ENCODE measurements at places on chromosomes 16 and 17.

- DNase-seq = no peak
Measured at GRCh38 chr17:2064147-2064489, 9.2 kb downstream of the HIC1 start.

DNA sequence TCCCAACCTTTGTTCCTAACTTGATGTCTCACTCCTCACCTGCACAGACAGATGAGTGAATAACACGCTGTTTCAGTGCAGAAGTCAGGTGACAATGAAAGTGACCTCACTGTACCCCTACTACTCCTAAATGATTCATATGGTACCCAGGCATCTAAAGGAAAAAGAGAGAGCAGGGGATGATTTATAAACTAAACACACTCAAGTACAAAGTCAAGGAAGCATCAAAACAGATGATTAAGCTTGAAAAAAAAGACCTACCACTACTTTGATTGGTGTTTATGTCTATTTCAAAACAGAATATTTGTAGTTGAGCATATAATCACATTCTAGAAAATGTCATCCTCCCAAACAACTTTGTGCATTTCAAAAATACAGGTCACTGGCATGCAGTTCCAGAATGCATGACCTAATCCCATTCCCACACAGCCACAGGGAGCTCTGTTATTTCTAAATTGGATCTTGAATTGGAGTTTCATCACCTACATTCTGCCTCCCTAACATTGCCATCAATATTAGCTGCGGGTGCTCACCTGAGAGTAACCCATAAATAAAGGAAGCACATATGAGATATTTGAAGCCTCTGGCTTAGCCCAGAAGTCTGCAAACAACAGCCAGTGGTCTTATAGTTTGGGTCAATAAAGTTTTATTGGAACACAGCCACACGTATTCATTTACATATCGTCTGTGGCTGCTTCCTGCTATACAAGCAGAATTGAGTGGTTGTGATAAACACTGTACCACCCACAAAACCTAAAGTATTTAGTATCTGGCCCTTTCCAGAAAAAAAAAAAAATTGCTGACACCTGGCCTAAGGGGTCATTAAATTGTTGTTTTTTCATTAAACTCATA is 14.0 kb downstream of the HS3ST3A1 start:
- DNase-seq = no peak

DNA sequence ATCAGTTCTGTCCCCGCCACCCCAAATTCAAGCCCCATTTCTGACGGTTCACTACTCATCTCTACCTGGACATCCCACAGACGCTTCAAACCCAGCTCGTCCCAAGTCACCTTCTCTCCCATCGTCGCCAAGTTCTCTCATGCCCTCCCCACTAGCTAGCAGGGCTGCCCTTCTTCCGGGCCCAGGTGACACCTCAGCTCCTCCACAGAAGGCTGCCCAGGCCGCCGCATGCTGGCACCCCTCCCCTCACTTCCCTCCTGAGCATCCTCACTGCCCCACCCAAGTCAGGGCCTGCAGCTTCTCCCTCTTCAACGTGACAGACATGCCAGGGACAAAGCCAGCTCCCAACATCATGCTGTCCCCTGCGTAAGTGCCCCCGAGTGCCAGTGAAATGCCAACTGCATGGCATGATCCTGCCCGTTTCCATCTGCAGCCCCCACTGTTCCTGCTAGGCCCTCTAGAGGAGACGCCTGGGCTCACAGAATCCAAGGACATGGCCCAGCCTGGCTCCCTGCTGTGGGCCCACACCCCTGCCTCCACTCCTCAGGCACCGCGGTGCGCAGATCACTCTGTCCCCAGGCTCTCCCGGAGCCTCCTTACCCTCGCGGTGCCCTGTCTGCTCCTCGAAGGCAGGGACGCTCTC is 5.9 kb downstream of the CYB561 start:
- DNase-seq = no peak

- no peak for DNase-seq
Measured at GRCh38 chr16:52634104-52634503, 87.2 kb upstream of the TOX3 start.

GRCh38 chr17:75475144-75475835 is 18.9 kb downstream of the TMEM94 start:
- no peak for DNase-seq

DNA sequence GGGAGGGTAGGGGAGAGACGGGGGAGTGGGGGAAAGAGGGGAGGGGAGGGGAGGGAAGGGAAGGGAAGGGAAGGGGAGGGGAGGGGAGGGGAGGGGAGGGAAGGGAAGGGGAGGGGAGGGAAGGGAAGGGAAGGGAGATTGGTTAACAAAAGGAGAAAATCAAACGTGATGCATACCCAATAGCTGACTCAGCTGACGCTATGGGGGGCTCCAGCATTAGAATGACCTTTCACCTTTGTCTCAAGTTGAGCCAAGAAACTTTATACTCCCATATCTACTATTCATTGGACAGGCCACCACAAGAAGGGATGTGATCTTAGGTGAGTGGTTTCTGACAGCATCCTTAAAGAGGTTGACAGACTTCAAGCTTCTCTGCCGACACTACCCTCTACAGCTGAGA is 432.8 kb upstream of the CDH5 start:
- DNase-seq = no peak

DNA sequence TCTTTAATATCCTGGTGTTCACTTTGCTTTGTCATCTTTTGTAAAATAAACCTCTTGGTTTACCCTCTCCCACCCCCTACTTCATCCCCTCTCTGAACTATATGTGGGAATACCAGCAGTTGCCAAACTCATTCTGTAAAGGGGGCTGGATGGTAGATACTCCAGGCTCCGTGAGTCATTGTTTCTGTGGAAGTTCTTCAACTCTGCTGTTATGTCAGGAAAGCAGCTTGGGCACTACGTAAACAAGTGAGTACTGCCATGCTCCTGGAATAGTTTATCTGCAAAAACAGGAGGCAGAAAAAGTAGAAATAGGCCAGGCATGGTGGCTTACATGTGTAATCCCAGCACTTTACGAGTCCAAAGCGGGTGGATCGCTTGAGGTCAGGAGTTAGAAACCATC is 17.6 kb downstream of the MVP start:
- DNase-seq = no peak

DNA sequence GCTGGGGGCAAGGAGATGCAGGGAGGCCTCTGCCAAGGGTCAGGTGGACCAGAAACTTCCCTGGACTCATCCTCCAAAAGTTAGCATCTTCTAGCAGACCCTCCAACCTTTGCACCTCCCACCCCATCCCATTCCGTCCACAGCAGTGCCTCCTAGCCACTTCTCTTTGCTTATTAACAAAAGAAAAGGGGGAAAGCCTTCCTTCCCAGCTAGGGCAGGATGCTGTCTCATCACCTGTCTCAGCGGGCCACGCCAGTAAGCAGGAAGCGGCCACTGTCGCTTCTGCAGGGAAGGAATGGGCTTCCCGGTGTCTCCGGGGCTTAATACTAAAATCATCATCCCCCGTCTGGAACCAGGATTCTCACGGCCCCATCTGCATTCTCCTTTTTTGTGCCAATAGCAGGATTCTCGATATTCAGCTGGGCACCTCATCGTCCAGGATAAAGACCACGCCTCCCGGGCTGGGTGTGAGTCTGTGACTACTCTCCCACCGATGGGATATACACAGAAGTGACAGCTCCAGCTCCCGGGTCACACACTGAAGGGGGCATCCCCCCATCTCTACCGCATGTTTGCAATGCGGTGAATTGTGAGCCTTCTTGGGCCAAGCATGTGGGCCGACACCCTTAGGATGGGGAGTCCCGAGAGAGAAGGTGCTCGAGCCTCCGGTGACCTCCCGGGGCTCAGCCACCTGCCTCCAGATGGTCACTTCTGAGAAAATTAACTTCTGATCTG is 15.5 kb upstream of the RBFOX3 start:
- DNase-seq = no peak

- DNase-seq = no peak
Measured at GRCh38 chr16:18933501-18933900, 7.3 kb upstream of the SMG1 start.

DNA sequence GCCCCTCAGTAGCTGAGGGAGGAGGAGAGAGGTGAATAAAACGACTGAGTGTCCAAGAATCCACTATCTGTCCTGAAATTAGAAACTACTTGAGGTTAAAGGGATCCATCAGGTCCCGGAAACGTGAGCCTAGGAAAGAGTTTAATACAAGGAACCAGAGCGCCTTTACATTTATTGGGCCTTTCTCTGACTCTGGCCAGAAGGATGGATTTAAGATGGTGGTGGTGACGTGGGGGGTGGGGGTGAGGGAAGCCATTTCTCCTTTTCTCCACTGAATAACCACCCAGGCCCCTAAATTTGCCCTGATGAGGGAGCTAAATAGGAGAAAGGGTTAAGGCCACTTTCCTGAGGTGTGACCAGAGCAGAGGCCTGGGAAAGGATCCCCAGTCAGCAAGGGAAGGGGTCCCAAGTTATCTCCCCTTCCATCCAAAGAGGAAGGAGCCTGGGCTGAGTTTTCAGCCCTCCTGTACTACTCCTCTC is 1.0 kb upstream of the HOXB9 start:
- no peak for DNase-seq

- no peak for DNase-seq
Measured at GRCh38 chr17:48618256-48618896, 3.3 kb upstream of the HOXB8 start.

DNA sequence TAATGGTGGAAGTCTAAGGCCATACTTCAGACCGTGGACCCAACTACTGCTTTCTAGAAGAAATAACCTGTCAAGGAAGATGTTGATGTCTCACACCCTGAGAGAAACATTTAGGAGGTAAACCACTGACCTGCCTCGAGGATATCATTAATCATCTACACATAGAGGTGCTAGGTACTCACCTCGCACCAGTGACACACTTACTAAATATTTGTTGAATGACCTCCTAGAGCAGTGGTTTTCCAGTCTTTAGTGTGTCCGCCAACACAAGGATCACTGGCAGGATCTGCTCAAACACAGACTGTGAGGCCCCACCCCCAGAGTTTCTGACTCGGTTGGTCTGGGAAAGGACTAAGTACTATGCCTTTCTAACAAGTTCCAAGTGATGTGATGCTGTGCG is 197.4 kb upstream of the CACNG5 start:
- DNase-seq = no peak

- no peak for DNase-seq
Measured at GRCh38 chr17:39943702-39944392, 16.3 kb downstream of the LRRC3C start.

GRCh38 chr16:57380671-57381462 is 8.6 kb downstream of the CX3CL1 start:
- DNase-seq = no peak

- DNase-seq = no peak
Measured at GRCh38 chr17:55390364-55390977, 31.2 kb downstream of the MMD start.

DNA sequence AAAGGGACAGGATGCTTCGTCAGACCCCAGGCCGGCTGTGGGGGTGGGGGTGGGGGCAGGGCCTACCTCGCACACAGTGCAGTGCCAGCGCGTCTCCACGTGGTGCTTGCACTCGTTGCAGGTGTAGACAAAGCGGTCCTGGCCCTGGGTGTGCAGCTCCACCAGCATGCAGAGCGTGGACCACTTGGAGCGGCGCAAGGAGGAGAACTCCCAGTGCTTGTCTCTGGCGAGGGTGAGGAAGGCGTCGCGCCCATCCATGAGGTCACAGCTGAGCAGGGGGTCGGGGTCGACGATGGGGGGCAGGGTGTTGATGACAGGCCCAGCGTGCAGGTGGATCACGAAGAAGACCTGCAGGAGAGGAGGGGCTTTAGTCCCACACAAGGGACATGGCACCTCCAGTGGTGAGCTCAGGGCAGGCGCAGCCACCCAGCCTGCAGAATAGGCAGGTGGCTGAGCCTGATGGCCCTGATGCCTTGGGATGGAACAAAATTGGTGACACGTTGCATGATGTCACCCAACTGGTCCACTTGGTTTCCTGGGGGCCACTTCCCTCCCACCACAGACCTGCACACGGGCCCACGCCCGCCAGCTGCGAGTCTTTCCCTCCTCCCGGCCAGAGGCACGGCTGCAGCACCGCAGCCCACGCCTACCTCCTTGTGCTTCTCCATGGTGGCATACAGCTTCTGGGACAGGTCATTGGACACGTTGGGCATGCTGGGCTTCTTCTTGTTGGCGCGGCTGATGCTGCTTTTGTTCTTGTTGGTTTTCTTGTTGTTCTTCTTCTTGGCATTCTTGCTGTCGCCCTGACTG is 14.0 kb upstream of the TRAP1 start:
- no peak for DNase-seq

DNA sequence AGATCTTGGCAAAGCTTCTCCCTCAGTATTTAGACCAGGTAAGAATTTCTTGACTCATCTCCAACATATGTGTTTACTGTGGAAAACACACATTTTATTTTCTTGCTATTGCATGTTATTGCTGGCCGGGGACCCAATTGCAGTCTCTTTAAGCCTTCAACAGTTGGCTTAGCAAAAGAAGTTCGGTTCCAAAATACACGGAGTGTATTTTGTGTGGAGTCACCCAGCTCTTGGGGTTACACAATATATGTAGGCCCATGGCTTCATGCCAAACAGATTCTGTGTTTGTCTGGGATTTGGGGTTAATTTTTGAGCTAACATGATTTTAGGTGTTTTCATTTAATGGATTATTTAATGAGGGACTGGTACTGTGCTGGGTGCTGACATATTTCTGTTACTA is 4.0 kb downstream of the ALDH3A2 start:
- DNase-seq = no peak

- no peak for DNase-seq
Measured at GRCh38 chr17:61251939-61252865, 147.4 kb upstream of the TBX2 start.

DNA sequence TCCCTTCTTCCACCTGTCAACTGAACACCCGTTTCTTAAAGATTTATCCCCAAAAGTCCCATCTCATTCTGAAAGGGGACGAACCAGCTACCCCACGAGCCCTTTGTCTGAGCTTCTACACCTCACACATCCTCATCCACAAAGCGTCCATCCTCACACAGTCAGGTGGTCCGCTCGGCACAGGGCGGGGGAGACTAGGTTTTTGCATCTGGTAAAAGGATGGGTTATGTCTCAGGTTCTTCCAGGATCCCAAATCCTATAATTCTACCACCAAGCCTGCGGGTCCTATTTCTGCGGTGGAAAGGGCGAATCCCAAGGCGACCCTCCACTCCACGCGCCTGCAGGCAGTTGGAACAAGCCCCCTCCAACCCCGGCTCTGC is 458 bp downstream of the GFOD2 start:
- DNase-seq = no peak

- DNase-seq = no peak
Measured at GRCh38 chr17:17812211-17813054, 24.4 kb downstream of the SREBF1 start.
